MM.1S (cell line): ENCODE measurements at places on chromosomes 7 and 10.

DNA sequence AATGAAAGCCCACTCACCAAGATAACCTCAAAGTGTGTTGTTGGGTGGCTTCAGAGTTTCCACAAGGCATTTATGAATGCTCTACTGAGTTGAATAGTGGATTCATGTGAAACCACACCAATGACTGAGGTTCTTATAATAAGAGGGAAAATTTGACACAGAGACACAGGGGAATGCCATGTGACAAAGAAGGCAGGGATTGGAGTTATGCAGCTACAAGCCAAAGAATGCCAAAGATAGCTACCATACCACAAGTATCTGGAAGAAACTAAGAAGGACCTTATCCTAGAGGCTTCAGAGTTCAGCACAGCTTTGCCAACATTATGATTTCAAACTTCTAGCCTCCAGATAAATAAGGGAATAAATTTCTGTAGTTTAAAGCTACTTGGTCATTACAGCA lies 68.0 kb upstream of the PCDH15 start:
- H3K4me3 ChIP-seq: no peak overlapping the region
- no peak overlapping the region for H3K27ac ChIP-seq
- no peaks in the 10 kb centered on the region for H3K27me3 ChIP-seq

GRCh38 chr10:124587811-124588211 lies 126.2 kb downstream of the LHPP start:
- DNase-seq: no peak
- H3K36me3 ChIP-seq: no peaks in the 10 kb centered on the region
- no peak overlapping the region for H3K4me3 ChIP-seq
- H3K27ac ChIP-seq: no peak overlapping the region
- peaks cover 11% of the 10 kb centered on the region; the same call in 1 of the 2 replicates for H3K27me3 ChIP-seq
- H3K4me1 ChIP-seq: 0 out of 2 replicates have a peak, but pooled peaks cover 4% of the 10 kb centered on the region

DNA sequence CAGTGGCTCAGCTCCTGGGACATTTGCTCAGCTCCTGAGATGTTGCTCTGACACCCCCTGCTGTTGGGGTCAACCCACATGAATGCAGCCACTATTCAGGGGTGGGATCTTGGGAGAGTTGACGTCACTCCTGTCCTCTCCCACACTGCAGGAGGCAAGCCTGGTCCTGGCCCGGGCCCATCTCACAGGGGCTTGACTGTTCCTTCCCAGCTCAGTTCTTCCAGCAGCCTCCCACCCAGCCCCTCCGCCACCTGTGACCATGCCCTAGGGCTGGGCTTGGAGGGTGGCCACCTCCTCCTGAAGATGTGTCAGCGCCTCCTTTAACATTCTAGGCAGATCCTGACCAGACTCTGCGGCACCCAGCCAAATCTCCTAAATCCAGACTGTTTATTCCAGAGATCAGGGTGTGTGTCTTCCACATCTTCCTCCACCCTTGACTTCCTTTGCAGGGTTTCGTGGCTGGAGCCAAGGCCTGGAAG lies 19.1 kb upstream of the OPALIN start:
- H3K27me3 ChIP-seq: 0 out of 2 replicates have a peak, but pooled peaks cover 11% of the 10 kb centered on the region
- DNase-seq: no peak
- no peaks in the 10 kb centered on the region for H3K36me3 ChIP-seq
- H3K4me3 ChIP-seq: no peak overlapping the region
- 0 out of 2 replicates have a peak, but pooled peaks cover 5% of the 10 kb centered on the region for H3K4me1 ChIP-seq

GRCh38 chr10:90862908-90863514 lies 5.2 kb upstream of the HTR7 start:
- H3K4me1 ChIP-seq: peaks cover 21% of the 10 kb centered on the region
- DNase-seq: peak; percentile 38
- H3K27ac ChIP-seq: no peak overlapping the region
- H3K27me3 ChIP-seq: no peaks in the 10 kb centered on the region
- H3K36me3 ChIP-seq: no peaks in the 10 kb centered on the region

- no peaks in the 10 kb centered on the region for H3K4me1 ChIP-seq
- H3K27ac ChIP-seq: no peak overlapping the region
- no peaks in the 10 kb centered on the region; the same call in 1 of the 2 replicates for H3K27me3 ChIP-seq
- DNase-seq: no peak
These were observed 28.1 kb upstream of the FAM20C start for GRCh38 chr7:163971-164881.

GRCh38 chr7:152733286-152733934 lies 26.1 kb upstream of the ACTR3B start:
- DNase-seq: no peak
- H3K36me3 ChIP-seq: no peaks in the 10 kb centered on the region
- H3K4me1 ChIP-seq: no peaks in the 10 kb centered on the region
- no peak overlapping the region for H3K4me3 ChIP-seq
- no peaks in the 10 kb centered on the region for H3K27me3 ChIP-seq
- H3K27ac ChIP-seq: no peak overlapping the region

DNA sequence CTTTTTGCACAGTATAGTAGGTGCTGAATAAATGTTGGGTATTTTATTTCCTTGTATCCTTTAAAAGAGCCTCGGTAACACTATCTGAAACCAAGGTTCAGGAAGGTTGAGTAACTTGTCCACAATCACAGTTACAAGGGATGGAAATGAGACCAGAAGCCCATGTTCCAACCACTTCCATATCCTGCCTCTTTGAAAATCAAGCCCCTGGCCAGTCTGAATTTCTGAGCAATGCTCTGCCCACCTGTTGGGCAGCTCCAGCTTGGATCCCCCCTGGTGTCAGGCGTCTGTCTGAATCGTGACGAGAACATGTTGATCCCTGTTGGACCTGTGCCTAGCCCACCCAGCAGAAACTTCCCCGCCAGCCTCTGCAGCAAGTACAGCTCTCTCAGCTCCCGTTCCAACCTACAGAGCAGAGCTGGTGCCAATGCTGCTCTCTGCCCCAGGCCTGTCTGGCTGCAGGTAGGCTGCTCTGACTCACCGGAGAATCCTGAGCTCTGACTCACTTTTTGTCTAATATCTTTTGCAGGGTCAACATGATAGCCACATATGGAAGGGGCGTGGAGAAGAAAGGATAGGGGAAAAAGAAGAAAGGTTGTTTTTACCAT lies 595.5 kb downstream of the INHBA start:
- no peak overlapping the region for H3K27ac ChIP-seq
- H3K4me3 ChIP-seq: no peak overlapping the region
- no peaks in the 10 kb centered on the region for H3K27me3 ChIP-seq
- DNase-seq: no peak
